GM19239 (cell line): ENCODE measurements at places on chromosomes 7 and 10.

- DNase-seq = no peak
Observed at GRCh38 chr10:91887272-91888076, 21.8 kb downstream of the FGFBP3 start.

DNA sequence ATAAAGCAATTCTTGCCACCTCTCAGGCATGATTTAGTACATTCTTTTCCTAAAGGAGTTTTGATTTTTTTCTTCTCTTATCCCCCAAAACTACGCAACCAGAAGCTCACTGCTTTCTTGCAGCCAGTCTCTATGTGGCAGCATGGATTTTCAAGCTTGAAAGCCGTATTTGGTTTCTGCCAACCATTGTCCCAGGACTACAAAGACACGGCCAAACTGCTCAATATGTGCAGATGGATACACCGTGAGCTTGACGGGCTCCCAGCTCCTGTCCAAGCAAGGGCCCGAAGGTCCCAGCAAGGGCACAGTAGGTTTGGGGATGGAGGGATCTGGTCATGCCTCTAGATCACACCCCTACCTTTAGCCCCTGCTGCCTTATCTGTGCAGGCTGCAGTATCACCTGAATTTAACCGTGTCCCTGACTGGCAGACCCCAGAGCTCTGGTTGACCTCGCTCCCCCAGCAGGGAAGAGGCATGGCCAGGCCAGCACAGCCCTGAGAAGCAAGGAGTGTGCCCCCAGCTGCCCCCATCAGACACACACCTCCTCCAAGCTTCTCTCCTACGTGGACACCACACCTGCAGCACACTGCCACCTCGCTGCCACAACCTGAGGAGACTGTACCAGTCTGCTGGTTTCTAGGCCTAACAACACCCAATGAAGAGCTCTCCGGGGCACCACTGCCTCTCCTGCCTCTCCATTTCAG lies 86.8 kb downstream of the COBL start:
- DNase-seq = no peak

GRCh38 chr7:121076350-121077164 lies 88.0 kb downstream of the CPED1 start:
- DNase-seq = no peak

GRCh38 chr10:119346095-119346832 lies 138.9 kb downstream of the GRK5 start:
- DNase-seq = no peak

- no peak for DNase-seq
Observed at GRCh38 chr10:24425151-24425550, 216.2 kb downstream of the KIAA1217 start.

GRCh38 chr7:149494738-149495368 lies 2.8 kb downstream of the ZNF746 start:
- no peak for DNase-seq

- DNase-seq = no peak
Observed at GRCh38 chr10:110947061-110947595, 27.7 kb downstream of the SHOC2 start.

DNA sequence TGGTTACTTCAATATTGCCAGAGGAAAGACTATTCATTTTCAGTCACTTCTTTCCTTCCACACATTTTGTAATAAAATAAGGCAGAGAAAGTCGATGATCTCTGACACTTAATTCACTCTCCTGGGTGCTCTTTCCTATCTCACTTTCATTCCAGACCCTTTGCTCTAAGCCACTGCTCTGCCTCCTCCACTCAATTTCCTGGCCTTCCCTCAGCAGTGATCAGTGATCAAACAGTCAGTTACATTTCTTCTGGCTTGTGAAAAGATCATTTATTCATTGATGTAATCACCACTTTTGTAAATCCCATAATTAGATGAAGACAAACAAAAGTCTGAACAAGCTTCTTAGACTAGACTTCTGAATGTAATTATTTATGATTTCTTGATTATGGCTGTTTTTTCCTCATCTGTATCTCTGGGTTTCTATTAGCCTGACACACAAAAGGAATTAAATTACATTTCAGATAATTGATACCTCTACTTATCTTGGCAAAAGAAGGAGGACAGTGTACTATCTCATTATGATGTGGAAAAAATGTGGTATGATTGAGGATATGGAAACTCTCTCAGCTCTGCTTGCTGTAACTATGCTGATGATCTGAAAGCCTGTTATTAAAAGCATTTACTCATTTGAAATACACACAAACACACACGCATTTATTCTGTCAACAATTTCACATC lies 1102.3 kb downstream of the GRM8 start:
- DNase-seq = no peak

GRCh38 chr10:77325233-77325537 lies 312.4 kb downstream of the KCNMA1 start:
- DNase-seq = no peak

DNA sequence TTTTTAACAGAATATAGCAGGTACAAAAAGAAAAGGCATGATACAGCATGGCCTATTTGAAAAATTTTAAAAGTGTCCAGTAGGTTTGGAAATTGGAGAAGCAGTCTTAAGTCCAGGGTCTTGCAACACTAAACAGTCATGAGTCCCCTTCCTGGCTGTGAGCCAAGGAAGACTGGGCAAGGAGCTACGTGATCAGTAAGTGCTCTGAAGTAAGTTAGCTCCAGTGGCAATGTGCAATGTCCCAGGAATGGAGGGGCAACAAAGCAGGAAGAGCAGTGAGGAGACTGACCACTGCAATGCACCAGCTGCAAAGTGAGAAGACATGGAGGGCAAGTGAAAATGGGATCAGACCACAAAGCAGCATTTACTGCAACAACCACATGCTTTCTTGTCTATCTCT lies 72.9 kb upstream of the GRID1 start:
- DNase-seq = no peak

GRCh38 chr7:136086712-136087111 lies 109.6 kb upstream of the MTPN start:
- peak; percentile 7 for DNase-seq

GRCh38 chr7:50791938-50792341 lies 9.2 kb upstream of the GRB10 start:
- DNase-seq = no peak

- DNase-seq = no peak
Observed at GRCh38 chr10:101182936-101183335, 46.3 kb downstream of the LBX1 start.

DNA sequence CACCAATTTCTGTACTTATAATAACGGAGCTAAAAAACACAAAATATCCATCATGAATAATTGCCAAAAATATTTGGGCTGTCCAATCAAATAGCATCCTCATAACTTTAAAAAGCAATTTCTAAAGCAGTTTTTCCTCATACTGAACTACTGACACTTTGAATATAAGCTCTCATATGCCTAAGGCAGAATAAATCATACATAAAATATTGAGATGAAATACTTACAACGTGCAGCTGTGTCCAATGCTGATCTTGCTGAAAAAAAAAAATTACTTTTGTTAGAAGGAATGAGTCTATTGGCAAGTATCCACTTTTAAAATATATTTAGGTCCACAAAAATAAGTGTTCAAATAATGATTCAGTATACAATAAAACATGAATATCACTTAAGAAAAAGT lies 24.2 kb downstream of the FAM3C start:
- no peak for DNase-seq

- no peak for DNase-seq
Observed at GRCh38 chr10:847868-848267, 83.6 kb downstream of the LARP4B start.

GRCh38 chr7:36312064-36312914 lies 77.4 kb upstream of the ANLN start:
- DNase-seq = no peak

- DNase-seq = no peak
Observed at GRCh38 chr7:6376820-6377219, 70.9 kb downstream of the DAGLB start.

DNA sequence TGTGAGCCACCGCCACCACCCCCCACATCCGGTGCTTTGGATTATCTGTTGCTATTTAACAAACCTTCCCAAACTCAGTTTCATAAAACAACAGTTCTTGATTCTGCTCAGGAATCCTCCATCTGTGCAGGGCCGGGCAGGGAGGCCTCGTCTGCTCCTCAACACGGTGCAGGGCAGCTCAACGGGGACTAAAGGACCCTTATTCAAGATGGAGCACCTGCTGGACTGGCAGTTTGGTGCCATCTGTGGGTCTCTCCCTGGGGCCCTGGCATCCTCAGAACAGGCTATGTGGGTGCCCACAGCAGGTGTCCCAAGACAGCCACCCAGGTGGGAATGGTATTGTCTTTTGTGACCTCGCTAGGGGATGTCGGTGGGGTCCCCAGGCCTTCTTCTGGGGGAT lies 31.0 kb upstream of the ELFN1 start:
- DNase-seq = no peak

GRCh38 chr10:24453973-24454372 lies 245.0 kb downstream of the KIAA1217 start:
- DNase-seq = no peak

GRCh38 chr7:88928276-88928675 lies 132.7 kb upstream of the TEX47 start:
- no peak for DNase-seq

DNA sequence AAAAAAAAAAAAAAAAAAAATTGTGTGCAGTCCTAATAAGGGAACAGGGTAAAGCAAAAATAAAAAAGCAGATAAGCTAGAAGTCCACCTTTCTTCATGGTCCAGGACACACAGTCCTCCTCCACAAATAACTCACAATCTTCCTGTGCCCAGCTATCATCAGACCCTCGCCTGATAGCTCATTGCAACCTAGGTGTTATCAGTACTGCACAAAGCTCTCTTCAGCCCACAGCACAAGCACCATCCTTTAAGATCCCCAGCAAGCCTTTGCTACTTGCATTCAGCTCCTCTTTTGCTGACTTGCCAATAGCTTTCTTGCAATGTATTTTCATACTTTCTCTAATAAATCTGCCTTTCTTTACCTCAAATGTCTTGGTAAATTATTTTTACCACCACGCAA lies 5.0 kb downstream of the NDUFA5 start:
- DNase-seq = no peak

DNA sequence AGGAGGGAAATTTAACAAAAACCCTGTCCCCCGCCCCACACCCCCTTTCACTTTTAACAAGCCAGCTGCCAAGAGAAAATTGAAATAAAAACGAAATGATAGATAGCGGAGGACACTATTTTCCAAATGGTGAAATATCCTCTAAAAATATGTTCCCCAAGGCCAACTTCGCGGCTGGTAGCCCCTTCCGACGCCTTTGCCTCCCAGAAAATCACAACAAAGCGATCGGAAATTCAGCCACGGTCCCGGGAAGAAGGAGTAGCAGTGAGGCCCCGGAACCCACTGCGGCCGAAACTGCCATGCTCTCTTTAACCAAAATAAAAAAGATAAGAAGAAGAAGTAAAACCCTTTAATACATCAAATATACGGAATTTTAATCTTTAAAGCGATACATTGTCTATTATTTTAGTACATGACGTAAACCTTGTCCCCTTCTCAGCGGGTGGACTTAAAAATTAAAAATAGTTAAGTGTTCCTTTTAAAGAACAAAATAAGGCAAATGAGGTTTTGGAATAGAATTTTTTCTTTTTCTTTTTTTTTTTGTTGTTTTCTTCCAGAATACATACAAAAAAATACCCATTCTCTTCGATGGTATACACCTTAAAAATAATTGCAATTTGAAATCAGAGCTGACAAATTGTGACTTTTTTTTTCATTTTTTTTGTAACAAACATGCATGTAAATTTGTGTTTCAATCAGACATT lies 3.9 kb downstream of the ZNF503 start:
- no peak for DNase-seq

GRCh38 chr7:135184254-135184841 lies 13.8 kb upstream of the CYREN start:
- no peak for DNase-seq

DNA sequence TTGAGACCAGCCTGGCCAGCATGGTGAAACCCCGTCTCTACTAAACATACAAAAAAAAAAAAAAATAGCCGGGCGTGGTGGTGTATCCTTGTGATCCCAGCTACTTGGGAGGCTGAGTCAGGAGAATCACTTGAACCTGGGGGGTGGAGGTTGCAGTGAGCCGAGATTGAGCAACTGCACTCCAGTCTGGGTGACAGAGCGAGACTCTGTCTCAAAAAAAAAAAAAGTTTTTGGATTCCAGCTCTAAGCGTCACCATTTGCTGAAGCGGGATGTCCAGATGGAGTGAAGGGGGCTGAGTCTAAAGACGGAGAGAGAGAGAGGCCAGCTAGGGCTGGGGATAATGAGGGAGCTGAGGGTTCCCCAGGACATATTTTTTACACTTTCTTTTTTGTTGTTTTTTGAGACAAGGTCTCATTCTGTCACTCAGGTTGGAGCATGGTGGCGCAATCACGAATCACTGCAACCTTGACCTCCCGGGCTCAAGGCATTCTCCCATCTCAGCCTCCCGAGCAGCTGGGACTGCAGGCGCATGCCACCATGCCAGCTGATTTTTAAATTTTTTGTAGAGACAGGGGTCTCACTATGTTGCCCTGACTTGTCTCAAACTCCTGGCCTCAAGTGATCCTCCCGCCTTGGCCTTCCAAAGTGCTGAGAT lies 9.4 kb upstream of the HK1 start:
- no peak for DNase-seq

- peak; percentile 9 for DNase-seq
Observed at GRCh38 chr7:17530741-17531421, 232.4 kb downstream of the AHR start.

DNA sequence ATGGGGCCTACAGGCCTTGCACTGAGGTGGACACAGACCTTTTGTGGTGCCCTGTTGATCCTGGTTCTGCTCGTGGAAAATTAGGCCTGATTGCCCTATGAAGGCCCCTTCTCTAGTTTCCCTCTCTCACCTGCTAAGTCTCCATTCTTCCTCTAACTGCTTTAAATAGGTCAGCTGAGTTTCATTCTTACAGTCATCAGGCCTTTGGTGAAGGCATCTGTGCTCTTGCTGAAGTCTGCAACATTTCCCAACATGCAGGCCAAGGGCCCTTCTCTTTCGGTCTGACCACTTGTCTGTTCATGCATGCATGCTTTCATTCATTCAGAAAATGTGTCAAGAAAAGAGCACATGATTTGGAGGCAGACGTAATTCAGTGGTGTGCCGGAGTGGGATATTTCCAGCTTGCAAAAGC lies 244.0 kb downstream of the BUB3 start:
- peak; percentile 58 for DNase-seq

GRCh38 chr10:46254467-46254866 lies 32.3 kb upstream of the ANTXRL start:
- DNase-seq = no peak

GRCh38 chr7:25259487-25260243 lies 31.4 kb upstream of the NPVF start:
- peak; percentile 42 for DNase-seq

- no peak for DNase-seq
Observed at GRCh38 chr10:8061274-8062211, 7.1 kb downstream of the GATA3 start.
